ENCODE measurements at places on chromosomes 11 and 22.
A peak's percentile ranks its signal among the peaks of the same experiment; 100 is the strongest.

DNA sequence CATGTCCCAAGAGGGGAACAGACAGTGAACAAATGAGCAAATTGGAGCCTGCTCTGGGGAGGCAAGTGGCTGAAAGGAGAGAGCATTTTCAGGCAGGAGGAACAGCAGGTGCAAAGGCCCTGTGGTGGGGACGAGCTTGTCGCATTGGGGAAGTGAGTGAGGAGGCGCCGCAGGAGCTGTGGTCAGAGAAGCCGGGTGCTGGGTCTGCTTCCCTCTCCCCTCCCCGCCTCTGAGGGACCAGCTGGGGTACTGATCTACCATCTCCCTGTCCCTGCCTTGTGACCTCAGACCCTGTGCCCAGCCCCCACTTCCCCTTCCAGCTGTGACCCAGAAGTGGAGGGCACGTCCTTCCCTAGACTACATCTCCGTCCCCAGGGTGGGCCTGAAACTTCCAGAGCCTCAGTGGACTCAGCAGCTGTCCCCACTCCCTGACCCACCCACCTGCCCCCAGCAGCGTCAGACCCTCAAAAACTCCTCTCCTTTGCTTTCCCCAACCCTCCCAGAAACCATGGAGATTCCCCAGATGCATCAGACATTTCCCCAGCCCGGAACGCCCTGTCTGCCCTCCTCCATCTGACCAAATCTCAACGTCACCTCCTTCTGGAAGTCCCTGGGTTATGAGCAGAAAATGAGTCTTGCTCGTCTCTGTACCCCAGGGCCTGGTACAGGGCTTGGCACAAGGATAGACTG lies 19.7 kb upstream of the PDGFB start:
- no peak for DNase-seq

DNA sequence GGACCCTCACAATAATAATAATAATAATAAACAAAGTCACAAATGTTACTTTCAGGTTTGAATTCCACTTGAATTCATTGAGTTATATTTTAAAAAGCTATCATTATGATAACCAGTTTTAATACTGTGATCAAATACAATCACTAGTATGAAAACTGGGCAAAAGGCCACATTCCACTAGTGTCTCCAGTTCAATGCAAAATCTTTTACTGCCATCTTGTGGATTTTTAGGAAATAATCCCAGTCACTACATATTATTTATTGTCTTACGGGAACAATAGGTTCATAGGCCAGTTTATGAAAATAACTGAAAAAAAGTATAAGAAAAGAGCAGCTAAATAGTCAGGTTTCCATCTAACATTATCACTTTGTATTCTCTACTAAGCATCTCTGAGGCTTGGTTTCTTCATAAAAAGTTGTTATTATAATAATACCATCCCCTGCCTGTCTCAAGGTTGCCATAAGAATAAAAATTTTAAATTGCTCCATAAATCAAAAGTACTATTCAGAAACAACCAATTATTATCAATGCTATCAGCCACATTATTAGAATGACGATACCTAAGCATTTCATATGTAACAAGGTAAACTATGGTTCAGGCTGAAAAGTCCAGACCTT lies 533.9 kb upstream of the CCDC90B start:
- DNase-seq: no peak

- no peak for DNase-seq
Observed at GRCh38 chr11:67642173-67643120, 2.9 kb upstream of the TBX10 start.

DNA sequence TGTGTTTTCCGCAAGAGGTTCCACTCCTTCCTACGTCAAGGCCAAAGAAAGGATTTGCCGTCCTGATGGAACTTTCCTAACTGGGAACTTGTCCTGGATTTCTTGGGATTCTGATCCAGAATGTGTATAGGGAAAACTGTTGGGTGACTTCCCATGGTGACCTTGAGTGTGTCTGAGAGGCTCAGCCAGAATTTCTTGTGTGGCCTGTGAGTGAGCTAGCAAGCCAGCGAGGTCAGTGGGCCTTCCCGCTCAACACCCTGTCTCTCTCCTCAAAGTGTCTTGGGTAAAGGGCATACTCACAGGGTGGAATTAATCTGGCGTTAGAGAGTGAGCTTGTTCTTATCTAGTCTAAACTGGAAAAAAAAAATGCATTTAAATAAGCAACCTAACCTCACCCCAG lies 20.4 kb downstream of the ZNRF3 start:
- DNase-seq: no peak

- peak; percentile 64 for DNase-seq
Observed at GRCh38 chr11:62545437-62546243, 966 bp downstream of the AHNAK start.

- DNase-seq: no peak
Observed at GRCh38 chr22:49768951-49769690, 58.6 kb downstream of the BRD1 start.

DNA sequence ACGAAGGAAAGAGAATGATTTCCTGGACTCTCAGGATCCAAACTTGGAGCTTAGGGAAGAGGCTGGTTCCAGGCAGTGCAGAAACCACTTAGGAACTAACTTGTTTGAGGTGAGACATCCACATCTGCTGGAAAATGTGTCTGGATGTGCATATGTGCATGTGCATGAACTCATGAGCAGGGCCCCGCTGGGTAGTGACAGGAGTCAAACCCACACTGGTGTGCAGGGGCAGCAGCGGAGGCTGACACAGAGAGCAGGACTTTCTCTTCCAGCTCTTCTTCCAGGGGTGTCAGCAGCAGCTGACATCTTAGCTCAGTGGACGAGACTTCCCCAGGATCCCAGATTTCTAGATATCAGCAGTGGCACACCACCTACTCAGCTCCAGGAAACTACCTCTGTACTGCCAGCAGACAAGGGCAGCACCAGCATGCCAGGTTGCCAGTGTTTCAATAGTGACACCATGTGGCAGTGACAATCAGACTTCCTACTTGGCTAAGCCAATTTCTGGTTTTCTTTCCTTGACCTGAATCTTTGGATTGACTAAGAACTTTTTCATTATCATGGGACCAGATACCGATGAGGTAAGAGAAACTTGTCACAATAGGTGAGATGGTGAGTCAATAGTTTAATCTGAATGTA lies 227.5 kb upstream of the ZC3H12C start:
- DNase-seq: no peak

- DNase-seq: no peak
Observed at GRCh38 chr11:87971354-87971753, 203.9 kb downstream of the RAB38 start.

GRCh38 chr11:65476632-65477148 lies 22.2 kb upstream of the MALAT1 start:
- DNase-seq: no peak

GRCh38 chr11:44858796-44859527 lies 91.7 kb downstream of the TP53I11 start:
- no peak for DNase-seq

GRCh38 chr11:75031224-75031753 lies 42.6 kb downstream of the NEU3 start:
- DNase-seq: no peak

DNA sequence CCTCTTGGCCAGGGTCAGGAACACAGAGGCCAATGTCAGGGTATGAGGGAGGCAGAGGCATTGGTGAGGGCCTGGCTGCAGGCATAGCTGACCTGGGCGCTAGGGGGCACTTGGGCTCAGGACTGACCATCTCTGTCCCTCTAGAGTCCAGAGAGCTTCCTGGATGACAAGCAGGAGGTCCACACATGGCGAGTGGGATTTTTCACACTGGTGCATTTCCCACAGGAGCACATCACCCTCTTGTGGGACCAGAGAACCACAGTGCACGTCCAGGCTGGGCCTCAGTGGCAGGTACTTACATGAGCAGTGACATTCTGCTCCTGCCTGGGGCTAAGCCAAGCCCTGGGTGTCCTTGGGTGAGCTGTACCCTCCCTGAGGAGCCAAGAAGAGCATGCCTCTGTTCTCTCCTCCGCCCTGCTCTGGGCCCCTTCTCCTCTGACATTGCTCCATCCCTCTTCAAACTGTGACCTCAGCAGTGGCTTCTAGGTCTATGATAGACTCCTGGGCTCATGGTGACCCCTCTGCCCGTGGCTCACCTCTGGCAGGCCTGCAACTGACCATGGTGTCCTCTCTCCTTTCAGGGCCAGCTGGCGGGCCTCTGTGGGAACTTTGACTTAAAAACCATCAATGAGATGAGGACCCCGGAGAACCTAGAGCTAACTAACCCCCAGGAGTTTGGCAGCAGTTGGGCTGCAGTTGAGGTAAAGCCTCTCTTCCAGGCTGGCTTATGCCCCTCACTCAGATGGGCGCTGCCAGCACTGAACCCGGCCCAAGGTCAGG lies 46.6 kb downstream of the OTOG start:
- DNase-seq: no peak

GRCh38 chr11:36357831-36358230 lies 61.7 kb downstream of the PRR5L start:
- DNase-seq: no peak

DNA sequence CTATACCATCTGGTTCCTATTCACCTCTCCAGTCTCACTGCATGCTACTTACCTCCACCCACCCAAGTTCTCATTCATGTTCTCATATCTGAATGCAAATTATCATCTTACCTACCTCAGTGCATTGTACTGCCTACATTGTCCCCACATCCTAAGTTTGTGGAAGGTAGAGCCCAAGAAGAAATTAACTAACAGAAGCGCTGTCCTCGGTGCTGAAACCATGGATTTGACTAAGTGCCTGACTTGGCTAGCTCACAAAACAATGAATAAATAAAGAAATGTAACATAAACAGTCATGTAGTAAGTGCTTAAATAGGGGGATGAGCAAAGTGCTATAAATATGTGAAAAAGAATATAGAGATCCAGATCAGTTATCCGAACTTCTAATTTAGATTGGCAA lies 63.2 kb downstream of the GRIA4 start:
- DNase-seq: peak; percentile 58

DNA sequence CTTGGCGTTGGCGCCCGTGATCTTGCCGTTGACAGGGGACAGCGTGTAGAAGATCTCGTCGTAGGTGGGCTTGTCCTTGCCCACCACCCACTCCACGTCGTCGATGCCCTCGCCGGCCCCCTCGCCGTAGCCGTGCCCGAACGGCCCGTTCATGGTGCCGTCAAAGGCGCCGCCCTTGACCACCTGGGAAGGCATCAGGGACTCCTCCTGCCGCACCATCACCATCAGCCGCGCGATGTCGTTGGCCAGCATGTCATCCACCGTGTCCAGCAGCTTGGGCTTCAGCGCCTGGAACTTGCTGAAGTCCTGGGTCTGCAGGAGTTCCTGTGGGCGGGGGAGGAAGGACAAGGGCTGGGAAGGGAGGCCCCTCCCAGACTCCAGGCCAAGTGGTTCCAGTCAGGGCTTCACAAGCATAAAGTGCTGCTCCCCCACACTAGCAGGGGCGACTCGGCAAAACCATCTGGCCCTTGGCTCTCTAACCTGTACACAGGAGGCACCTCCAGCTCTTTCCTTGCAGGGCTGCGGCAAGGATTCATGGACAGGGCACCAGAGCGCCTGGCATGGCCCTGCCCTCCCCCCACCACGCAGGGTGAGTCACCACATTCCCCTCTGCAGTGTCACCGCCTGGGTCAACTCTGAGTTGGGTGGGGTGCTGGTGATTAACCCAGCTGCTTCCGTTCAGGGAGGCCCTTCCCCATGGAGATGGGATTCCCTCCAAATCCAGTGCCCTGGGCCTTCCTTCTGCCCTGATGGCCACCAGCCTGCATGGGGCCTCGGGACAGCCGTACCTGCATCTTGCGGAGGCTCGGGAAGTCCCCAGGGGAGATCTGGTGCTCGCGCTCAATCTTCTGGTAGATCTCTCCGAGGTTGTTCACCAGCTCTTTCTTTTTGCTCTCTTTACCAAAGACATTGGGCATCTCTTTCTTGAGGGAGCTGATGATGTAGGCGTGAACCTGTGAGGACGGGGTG lies 10.4 kb upstream of the CDC42BPG start:
- DNase-seq: no peak

DNA sequence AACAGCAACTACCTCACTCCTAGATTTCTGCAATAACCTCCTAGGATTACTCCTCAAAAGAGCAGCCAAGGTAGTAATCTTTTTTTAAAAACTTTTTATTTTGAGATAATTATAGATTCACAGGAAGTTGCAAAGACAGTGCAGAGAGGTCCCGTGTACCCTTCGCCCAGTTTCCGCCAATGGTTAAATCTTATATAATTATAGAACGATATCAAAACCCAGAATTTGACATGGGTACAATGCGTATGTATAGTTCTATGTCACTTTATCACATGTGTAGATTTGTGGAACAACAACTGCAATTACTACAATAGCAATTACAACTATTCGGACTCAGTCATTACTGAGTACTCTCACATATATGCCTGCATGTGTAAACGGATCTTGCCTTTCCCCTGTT lies 94.8 kb upstream of the APOA1 start:
- no peak for DNase-seq

DNA sequence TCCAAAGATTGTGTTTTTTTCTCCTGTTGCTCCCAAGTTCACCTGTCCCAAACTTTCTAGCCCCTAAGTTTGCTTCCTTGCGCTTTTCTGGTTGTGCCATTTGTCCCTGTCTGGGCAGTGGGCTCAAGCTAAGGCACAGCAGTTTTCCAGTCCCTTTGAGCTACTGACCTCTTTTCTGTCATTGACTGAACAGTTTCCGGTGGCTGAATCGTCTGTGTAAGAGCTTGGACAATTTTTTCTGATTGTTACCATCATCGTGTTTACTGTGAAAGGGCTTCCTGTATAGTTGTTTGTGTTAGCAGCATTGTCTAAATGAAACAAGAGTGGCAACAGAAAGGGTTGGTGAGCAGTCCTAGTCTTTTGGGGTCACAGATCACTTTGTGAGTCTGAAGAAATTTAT lies 49.8 kb downstream of the BMAL1 start:
- DNase-seq: no peak

DNA sequence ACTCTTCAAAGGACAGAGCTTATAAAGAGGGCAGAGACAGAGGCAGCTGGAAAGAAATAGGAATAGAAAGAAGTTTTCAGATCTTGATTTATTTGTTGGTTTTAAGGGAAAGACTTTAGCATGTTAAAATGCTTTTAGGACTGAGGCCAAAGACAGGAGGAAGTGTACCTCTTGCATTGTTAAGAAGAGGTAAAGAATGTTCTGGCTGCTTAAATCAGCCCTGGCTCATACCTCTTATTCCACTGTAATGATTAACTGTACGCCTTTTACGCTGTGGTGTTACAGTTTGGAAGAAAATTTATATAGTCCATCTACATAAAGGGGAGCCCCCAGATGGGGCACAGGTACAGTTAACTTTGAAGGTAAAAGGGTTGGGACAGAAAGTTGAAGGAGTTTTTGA lies 10.1 kb upstream of the MPZL2 start:
- no peak for DNase-seq

GRCh38 chr11:43034341-43034740 lies 277.5 kb upstream of the API5 start:
- DNase-seq: no peak

GRCh38 chr11:125772834-125773505 lies 5.7 kb downstream of the PATE2 start:
- DNase-seq: no peak

GRCh38 chr22:49954991-49955580 lies 5.5 kb upstream of the PIM3 start:
- DNase-seq: no peak

GRCh38 chr11:31834237-31834636 lies 23.1 kb upstream of the PAX6 start:
- DNase-seq: no peak
